ENCODE measurements at places on chromosomes 1 and 21.
A peak's percentile ranks its signal among the peaks of the same experiment; 100 is the strongest.

- no peak for DNase-seq
Measured at GRCh38 chr1:172778456-172779455, 119.9 kb downstream of the FASLG start.

DNA sequence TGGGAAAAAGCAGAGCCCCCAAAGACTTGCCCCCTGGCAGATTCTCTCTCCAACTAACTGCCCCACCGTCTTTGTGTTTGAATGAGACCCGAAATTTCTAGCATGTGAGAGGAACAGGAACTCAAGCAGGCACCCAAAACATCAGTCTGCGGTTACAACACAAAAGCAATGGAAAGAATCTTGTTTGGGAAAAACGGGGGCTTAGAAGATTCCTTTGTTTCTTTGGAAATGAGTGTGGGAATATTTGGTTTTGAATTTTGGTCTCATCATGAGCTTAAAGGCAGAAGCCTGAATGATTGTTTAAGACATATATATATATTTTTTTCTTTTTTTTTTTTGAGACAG, 188.9 kb upstream of the TMEM51 start:
- no peak for DNase-seq

DNA sequence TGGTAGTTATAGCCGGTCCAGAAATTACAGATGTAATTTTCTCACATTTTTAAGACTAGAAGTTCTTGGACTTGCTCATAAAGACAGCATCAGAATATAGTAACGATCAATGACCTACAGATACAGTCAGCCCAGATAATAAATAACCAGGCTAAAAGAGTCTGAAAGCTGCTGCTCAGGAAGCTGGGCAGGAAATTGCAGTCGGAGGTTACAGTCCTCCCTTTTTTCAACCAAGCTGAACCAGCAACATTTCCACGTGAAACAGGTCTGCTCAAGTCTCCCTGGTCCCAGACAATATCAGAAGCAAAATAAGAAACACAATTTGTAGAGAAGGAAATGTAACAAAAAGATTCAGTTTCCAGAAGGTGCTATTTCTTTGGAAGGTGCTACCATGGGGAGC, 457.4 kb downstream of the SIPA1L2 start:
- no peak for DNase-seq

DNA sequence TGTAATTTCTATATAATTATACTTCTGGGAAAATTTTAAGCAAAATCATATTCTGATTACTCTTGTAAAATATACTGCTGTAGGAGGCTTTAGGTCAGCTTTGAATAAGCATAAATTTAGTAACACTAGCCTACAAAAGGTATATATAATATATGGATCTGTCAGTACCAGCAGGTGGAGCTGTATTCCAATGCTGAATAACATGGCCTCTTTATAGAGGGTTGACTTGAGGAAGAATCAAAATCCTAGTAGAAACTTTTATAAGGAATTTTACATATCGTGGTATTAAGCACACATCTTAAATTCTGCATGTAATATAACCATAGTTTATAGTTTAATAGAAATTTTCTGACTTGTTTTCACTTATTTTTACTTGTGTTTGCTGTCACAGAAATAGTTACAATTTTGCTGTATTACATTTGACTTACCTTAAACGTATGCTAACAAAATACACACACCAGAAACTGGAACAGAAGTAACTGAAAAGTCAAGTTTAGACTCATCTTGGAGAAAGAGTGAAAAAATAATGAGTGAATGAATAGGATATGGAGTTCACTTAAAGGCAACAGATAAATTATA, 79.3 kb downstream of the HMCN1 start:
- DNase-seq = peak; percentile 17

DNA sequence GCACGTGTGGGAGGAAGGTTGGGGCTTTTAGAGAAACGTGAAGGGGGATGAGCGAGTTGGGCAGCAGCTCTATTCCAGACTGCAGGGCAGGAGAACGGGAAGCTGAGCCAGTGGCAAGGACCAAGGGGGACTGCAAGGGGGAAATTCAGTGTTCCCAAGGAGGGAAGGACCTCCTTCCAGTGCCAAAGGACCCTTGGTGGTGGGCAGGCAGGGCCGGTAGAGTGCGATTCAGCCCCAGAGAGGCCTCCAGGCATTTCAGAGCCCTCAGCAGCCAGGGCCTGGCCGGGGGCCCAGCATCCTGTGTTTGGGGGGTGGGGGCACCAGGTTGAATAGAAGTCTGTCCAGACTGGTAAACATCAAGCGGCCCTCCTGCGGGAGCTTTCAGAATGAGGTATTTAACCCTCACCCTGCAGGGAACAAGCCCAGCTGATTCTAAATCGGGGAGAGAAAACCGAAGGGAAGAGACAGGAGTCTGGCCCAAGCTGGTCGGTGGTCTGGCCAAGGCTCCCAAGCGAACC, 2.3 kb downstream of the COL9A2 start:
- no peak for DNase-seq

- DNase-seq = peak; percentile 56
Measured at GRCh38 chr1:151990856-151991198, 2.8 kb downstream of the S100A10 start.

GRCh38 chr1:224058303-224058702, 55.6 kb upstream of the FBXO28 start:
- DNase-seq = no peak

DNA sequence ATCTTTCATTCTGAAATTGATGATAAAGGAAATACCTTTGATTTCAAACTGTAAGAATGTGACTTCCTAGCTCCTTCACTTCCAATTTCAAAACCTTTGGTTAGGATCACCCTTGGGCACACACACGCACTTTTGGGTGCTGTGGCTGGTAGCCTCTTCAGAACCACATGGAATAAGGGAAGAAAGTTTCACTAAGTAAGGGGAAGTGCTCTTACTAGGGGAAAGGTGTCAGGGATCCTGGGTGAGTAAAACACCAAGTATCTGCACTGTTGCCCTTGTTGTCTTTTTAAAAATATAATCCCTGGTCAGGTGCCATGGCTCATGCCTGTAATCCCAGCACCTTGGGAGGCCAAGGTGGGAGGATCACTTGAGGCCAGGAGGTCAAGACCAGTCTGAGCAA, 132.4 kb downstream of the SDCCAG8 start:
- DNase-seq = no peak

DNA sequence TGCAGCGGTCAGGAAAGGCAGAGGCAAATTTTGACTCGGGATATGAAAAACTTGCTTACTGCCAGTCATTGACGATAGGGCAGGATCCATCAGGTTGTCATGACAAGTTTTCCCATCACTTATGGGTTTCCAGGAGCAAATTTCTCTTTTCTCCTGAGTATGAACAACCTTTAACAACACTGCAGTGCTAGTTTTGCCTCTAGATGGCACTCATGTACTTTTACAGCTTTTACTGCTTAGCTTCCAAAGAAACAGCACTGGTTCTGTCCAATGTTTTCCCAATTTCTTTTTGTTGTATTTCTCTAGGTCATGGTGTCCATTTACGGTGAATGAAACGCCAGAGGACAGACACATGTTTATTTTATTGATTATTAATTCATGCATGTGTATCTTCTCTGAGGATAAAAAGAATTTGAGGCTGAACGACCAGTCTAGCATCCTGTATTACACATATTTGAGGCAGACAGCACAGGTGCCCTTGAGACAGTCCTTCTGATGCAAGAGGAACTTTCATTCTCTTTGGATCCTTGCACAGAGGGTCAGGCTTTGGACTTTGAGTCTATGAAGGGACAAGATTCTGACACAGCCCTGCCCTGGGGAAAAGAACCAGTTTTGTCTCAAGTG, 112.3 kb upstream of the TRABD2B start:
- DNase-seq = peak; percentile 8

GRCh38 chr1:119358636-119359035, 9.9 kb upstream of the HAO2 start:
- DNase-seq = no peak

- DNase-seq = no peak
Measured at GRCh38 chr1:15843826-15844572, 3.5 kb upstream of the SPEN start.

GRCh38 chr1:5896706-5897660, 95.2 kb downstream of the NPHP4 start:
- DNase-seq = no peak

- DNase-seq = no peak
Measured at GRCh38 chr1:77313491-77313890, 31.7 kb downstream of the AK5 start.

GRCh38 chr1:10744654-10745238, 51.7 kb downstream of the CASZ1 start:
- DNase-seq = no peak

GRCh38 chr21:34270411-34270810, 93.4 kb upstream of the KCNE2 start:
- DNase-seq = no peak

DNA sequence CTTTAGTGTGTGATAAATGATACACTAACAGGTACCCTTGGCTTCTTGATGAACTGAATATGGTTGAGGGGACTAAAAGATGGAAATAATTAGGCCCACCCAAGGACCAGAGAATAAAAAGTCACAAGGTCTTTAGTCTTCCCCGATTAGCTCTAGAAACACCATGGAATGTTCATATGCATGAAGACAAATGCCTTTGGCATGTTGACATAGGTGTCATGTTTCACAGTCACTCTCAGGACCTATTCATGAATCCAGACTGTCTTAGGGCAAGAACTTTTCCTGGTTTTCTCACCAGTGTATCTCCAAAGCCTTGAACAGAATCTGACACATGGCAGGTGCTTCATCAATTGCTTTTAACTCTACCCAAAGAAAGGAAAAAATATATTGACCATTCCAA, 412.8 kb downstream of the AJAP1 start:
- no peak for DNase-seq

DNA sequence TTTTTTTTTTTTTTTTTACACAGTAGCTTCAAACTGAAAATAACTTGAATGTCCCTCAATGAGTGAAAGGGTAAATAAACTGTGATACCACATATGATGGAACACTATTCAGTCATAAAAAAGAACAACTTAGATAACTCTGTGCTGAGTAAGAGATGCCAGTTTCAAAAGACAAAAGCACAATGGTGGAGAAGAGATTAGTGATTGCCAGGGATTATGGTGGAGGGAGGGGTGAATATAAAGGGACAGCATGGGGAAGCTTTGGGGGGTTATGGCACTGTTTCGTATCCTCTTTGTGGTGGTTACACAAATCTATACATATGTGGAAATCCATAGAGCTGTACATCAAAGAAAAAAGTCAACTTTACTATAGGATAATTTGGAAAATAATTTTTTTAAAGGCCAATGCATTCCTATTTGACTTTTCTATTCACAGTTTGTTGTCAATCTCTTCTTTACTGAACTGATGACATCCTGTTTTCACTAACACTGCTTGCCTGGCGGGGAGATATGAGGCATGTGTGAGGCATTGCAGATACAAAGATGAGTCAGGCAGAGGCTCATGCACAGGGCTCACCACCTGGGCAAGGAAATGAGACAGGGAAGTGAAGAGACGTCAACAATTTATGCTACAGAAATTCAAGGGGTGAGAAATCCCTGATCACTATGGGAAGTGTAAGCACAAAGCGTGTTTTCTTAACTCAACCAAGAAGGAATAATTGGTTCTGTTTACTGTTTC, 302.7 kb downstream of the DUSP10 start:
- DNase-seq = peak; percentile 18

- no peak for DNase-seq
Measured at GRCh38 chr1:177907000-177907399, 62.9 kb downstream of the SEC16B start.

GRCh38 chr1:94309216-94309615, 71.8 kb upstream of the ARHGAP29 start:
- DNase-seq = no peak

- DNase-seq = no peak
Measured at GRCh38 chr1:176904057-176904751, 260.3 kb downstream of the ASTN1 start.

DNA sequence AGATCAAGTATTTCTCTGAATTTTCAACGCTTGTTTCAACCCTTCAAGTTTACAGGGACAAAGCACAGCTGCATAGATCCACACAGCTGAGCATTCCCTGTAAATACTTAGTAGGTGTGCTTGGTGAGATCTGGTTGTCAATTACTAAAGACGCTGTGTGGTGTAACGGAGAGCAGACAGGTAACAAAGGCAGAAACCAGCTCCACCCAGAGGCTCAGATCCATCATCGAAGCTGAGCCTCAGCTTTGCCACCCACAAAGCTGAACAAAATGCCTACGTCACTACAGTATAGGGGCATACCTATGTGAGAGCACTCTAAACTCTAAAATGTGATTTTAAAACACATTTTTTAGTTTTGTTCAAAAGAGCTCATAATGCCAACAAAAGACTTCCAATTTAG, 38.7 kb downstream of the PACC1 start:
- no peak for DNase-seq

DNA sequence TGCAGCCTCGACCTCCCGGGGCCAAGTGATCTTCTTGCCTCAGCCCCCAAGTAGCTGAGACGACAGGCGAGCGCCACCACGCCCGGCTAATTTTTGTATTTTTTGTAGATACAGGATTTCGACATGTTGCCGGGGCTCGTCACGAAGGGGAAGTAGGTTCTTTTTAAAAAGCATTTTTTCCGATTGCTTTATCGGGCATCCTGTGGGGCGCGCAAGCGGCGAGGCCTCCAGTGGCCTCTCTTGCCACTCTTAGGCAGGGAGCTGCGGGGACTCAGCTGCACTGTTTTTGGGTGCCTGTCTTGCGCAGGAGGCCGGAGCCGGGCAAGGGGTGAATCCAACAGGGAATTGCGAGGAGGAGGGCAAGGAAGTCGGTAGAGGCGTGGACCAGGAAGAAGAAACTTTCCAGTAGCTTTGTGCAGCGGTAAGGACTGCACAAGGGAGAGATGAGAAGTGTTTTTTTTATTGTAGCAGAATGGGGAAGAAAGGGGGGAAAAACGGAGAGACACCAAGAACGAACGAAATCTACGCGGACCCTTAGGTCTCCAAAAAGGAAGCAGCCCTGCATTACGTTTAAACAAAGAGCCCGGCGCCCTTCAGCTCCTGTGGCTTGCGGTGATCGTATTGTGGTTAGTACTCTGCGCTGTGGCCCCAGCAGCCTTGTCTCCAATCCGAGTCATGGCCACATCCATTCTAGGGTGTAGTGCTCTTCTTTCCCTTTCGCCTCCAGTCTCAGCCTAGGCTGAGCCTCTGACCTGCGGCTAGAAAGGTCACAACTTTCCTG, 164.8 kb downstream of the PPIAL4G start:
- no peak for DNase-seq

GRCh38 chr1:192553741-192554140, 21.8 kb upstream of the RGS1 start:
- DNase-seq = no peak

- no peak for DNase-seq
Measured at GRCh38 chr1:38267037-38268036, 220.7 kb upstream of the POU3F1 start.

DNA sequence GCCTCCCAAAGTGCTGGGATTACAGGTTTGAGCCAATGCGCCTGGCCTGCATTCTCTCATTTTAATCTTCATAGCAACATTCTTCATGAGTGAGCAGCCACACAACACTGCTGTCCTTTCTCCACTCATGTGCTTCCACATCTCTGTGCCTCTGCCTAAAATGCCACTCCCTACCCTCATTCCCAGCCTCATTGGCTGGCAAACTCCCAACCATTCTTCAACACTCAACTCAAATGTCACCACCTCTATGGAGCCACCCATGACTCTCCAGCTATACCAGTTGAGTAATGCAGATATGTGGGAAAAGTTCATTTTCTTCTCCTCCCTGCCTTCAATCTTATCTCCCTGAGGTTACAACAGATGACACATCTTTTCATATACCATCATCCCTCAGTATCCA, 53.9 kb upstream of the ZC3H12A start:
- DNase-seq = no peak
